CD4-positive, CD25-positive, alpha-beta regulatory T cell (primary cell): ENCODE measurements at places on chromosomes 3 and 15. TPM values are rescaled to one million over a fixed set of nuclear protein-coding genes. Genes with fewer than 3 reads are reported as not detected.

HIGD2B gene
- polyA plus RNA-seq, result not detected

GRCh38 chr15:80679167-80679803, 15.8 kb upstream of the ABHD17C start:
- no peak for DNase-seq

DNA sequence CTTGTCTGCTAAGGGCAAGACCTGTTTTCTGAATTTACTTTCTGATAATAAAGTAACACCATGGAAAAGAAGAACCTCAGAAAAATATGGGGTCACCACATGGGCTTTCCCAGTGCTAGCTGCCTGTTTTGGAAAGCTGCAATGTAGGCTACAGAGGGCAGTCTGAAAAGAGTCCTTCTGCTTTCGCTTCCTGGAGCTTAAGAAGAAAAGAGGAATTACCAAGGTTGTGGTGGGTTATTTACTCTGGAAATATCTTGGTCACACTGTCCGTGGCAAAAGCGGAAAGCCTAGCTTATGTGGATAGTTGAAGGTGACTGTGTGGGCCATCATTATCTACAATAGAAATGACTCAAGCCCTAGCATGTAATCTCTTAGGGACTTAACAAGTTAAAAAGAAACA, 31.7 kb upstream of the IP6K2 start:
- no peak for DNase-seq

AHSG gene
- polyA plus RNA-seq, result not detected

GRCh38 chr15:69954666-69955065, 143.1 kb downstream of the TLE3 start:
- no peak for DNase-seq

GRCh38 chr15:80151148-80151547, 1.7 kb upstream of the FAH start:
- no peak for DNase-seq

DNA sequence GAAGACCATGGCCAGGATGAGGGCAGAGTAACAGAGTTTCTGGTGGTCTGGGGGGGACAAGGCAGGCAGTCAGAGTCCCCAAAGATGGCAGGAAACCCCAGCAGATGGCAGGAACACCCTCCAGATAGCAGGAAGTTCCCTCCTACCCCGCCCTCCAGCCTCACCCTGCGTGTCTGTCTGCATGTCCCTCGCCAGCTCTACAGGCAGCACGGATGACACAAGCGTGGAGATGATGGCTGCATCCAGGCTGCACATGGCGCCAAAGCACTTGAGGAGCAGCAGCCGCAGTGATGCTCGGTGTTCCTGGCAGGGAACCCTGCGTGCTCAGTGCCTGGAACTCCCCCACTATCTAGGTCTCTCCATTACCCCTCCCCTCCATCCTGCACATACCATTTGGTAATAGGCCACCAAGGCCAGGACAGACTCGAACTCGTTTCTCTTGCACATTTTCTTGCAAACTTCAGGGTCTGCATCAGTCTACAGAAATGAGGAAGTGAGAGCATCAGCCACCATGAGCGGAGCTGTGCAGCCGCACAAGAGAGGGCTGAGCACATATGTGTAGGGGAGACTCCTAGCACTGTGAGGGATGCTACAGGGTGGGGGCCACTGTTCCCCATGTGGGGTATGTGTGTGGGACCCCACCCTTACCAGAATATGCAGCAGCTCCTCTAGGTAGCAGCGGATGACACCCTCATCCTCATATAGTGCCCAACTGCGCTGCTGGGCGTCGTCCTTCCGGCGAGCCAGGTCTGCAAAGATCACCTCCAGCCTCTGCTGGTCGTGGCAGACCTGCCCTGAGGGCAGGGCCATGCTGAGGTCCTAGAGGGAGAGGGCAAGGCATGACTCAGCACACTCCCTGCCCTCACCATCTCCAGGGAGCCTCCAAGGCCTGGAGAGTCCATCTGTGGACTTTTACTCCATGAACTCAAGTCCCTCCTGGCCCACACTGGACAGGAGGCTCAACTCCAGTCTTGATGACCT, 6.0 kb downstream of the NCKIPSD start:
- peak; percentile 50 for DNase-seq

GRCh38 chr3:186170516-186170915, 61.6 kb upstream of the ETV5 start:
- DNase-seq, result no peak

DNA sequence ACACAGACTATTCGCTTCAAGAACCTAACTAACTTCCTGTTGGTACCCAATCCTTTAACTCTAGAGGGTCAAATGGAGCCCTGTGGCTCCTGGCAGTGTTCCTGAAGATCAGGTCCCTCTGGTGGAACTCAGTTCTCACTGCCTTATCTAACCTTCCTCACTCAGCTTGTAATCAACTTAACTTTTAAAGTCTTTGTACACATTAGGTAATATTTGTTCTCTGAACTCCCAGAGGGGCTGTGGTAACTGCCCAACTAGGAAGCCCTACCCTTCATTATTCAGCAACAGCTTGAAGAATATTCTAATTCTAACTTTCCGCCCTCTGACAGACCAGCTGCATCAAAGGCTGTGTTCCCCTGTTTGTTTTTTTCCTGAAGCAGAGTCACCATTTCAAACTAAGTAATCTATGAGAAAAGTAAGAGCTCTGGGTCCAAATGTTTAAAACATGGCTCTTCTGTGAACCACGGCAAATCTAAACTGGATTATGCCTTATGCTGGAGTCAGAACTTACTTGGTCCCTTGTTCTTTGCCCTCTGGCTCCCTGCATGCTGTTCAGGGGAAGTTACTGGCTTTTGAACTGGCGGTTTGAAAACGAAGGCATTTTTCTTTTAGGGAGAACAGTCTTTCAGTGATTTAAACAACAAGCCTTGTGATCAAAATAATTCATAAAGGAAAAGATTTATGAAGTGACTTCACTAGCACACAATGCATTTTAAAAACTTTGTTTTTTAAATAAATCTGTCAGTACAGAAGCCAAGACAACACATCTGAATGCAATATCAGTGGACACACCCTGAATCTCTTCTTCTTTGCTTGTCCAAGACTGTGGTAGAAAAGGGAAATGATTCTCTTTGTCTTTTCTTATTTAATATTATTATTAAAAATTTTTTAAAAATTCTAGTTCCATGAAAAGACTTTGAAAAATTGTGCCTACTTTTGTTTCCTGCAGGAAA, 365.6 kb downstream of the TIGIT start:
- no peak for DNase-seq

GRCh38 chr3:16336825-16337224, 71.8 kb downstream of the OXNAD1 start:
- DNase-seq, result no peak

DNA sequence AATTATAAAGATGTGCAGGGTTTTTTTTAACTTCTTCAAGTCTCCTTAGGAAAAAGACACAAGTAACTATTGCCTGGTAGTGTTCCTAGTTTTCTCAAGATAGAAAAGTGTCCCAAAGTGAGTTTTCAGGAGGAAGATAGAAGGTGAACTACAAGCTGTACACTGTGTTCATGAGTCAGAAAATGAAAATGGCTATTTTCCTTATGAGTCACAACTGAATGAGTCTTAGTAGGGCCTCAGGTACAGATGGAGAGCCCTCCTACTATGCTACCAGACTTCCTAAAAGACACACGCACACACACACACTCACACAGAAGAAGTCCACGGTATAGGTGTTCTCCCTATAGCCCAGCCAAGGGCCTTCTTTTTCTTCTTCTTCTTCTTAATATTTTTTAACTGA, 3.1 kb downstream of the MYO1E start:
- no peak for DNase-seq

DNA sequence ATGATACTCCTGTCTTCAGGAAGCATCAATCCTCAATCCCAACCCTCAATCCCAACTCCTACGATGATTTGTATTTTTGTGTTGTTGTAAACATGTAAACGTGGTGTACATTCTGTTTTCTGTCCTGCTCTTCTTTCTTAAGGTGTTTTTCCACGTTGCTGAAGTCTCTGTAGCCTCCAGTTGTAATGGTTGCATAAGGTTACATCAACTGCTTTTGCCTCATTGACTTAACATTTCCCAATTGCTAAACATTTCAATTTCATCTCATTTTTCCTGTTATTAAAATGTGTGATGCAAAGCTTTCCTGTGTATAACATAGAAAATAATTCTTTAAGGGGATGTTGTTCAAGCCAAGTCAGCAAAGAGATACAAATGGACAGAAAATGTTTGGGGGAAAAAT, 33.4 kb downstream of the HRH1 start:
- no peak for DNase-seq

DNA sequence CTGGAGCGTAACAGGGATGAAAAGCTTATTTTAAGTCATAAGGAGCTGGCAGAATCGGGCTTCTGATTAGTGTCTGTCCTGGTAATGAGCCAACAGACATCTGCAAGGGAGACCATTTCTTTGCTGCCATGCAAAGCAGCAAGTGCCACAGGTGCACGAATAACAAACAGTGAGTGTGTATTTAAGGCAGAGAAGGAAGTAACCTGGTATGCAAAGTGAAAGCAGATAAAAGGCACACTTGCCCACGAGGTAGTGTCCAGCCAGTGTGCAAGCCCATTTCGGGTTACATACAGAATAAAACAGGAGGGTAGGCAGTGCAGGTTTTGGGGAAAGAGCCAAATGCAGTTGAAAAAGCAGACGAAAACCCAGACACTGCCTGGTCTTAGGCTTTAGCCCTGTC, 1153.7 kb downstream of the SI start:
- no peak for DNase-seq

DNA sequence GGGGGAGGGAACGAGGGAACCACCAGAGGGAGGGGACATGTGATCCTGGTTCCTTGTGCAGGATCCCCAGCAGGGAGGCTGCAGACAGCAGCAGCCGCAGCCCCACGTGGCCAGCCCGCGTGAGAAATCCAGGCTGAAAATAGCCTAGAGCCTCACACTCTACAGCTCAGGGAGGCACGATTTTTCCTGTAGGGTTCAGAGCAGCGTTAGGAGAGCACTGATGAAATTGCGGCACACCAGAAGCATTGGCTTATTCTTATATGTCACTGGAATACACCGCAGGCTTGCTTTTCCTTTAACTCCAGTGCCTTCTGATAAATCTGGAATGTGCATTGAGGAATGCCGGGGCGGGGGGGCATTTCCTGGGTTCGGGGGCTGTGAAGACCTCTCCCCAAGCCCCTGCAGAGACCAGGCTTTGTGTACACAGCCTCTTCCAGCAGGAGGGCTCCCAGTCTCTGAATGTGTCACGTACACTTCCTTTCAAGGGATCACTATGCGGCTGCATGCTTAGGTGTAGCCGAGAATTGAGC, 193.0 kb downstream of the ATP10A start:
- no peak for DNase-seq

DNA sequence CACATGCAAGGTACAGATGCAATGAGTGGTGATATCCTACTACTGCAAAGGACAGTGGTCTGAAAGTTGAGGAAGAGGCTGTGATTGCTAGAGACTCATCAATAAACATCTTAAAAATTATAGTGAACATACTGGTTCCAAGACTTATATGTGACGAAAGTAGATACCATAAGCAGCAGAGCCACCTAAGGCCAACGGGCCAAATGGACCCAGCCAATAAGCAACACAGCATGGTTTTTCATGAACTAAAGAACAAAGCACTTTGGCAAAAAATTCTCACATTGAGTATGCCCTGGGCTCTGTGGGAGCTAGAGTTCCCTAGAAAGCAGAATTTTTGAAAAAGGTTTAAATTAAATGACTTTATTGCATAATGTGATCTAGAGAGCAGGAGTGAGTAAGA, 272.1 kb downstream of the SI start:
- no peak for DNase-seq

- no peak for DNase-seq
Observed at GRCh38 chr3:56823421-56823926, 21.7 kb upstream of the ARHGEF3 start.
